HFF-Myc (cell line): ENCODE measurements at places on chromosomes 3 and 15.

GRCh38 chr3:195079636-195080035, 191.3 kb downstream of the XXYLT1 start:
- no peak for DNase-seq

DNA sequence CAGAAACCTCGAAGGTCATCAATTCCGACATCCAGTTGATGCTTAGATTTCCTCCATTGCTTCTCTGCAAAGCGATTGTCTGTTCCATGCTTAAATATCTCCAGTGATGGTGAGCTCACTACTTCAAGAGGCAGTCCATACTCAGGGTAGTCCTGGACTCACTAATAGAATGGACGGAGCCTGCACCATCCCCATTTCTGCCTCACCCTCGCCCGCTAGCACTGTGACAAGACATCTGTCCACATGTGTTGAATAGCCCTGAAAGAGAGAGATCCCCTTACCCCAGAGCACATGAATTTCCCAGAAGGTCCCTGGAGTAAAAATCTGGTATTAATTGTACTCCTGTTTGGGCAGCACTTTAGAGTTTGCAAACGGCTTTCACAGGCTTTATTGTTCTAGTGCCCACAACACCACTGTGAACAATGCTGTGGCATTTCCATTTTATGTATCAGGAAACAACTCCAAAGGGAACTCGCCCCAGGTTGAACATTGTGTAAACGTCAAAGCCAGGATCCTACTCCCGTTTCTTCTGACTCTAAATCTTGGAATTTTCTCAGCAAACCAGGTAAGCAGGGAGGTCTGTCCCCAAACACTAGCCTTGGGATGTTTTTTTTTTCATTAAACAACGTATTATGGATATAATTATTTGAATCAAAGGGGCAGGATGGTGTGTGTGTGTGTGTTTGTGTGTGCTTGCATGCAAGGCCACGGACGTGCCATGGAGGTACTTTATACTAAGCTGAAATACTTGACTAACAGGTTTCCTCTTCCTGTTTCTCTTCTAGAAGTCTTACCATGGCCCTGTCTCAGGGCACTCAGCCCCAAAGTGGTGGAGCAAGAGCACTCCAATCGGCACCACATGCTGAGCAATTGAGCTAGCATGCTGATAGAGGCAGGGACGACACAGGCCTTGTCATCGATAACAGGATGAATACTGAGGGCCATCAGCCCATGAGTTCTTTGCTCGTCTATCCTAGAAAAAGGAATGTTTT, 198.3 kb downstream of the OPA1 start:
- DNase-seq, result no peak

- DNase-seq, result no peak
Observed at GRCh38 chr15:66234798-66235197, 18.8 kb downstream of the MEGF11 start.

- no peak for DNase-seq
Observed at GRCh38 chr3:46755646-46756045, 38.0 kb upstream of the PRSS50 start.
